HFFc6 (cell line): ENCODE measurements at places on chromosomes 3 and 15. TPM values are rescaled to one million over a fixed set of nuclear protein-coding genes. Genes with fewer than 3 reads are reported as not detected.

- H3K27me3 ChIP-seq, result peaks cover 2% of the 10 kb centered on the region; the same call in 1 of the 2 replicates
- H3K27ac ChIP-seq, result no peak overlapping the region
- DNase-seq, result no peak
- no peaks in the 10 kb centered on the region for H3K4me1 ChIP-seq
Observed at GRCh38 chr3:27827041-27827440, 104.9 kb upstream of the EOMES start.

- peaks cover 1% of the 10 kb centered on the region; the same call in 1 of the 2 replicates for H3K27me3 ChIP-seq
- H3K4me1 ChIP-seq, result peaks cover 33% of the 10 kb centered on the region
- H3K36me3 ChIP-seq, result peaks cover 35% of the 10 kb centered on the region
- no peak for DNase-seq
Observed at GRCh38 chr3:171123915-171124314, 97.4 kb upstream of the SLC2A2 start.

The TGM4 gene
- not detected in 3 replicates for total RNA-seq

GRCh38 chr3:132553826-132554225 lies 43.2 kb upstream of the ACKR4 start:
- no peak overlapping the region for H3K4me3 ChIP-seq
- no peak for DNase-seq
- peaks cover 2% of the 10 kb centered on the region for H3K36me3 ChIP-seq
- peaks cover 28% of the 10 kb centered on the region for H3K4me1 ChIP-seq

The SERPINI2 gene
- not detected in 3 replicates for total RNA-seq

- no peak overlapping the region for H3K27ac ChIP-seq
- no peaks in the 10 kb centered on the region for H3K27me3 ChIP-seq
- H3K4me3 ChIP-seq, result no peak overlapping the region
- H3K36me3 ChIP-seq, result peaks cover 5% of the 10 kb centered on the region; the same call in 1 of the 2 replicates
- DNase-seq, result no peak
Observed at GRCh38 chr3:29503958-29504357, 223.1 kb downstream of the RBMS3 start.

- DNase-seq, result no peak
- peaks cover 72% of the 10 kb centered on the region for H3K4me1 ChIP-seq
- no peaks in the 10 kb centered on the region; the same call in none of the 2 replicates for H3K27me3 ChIP-seq
- H3K36me3 ChIP-seq, result peaks cover 11% of the 10 kb centered on the region; the same call in 1 of the 2 replicates
- peak overlapping the region; percentile 77 for H3K27ac ChIP-seq
Observed at GRCh38 chr15:71273731-71274447, 158.6 kb downstream of the THSD4 start.

GRCh38 chr15:75750261-75751050 lies 37.8 kb upstream of the CSPG4 start:
- no peak for DNase-seq
- no peak overlapping the region for H3K27ac ChIP-seq
- H3K36me3 ChIP-seq, result no peaks in the 10 kb centered on the region

- H3K4me3 ChIP-seq, result no peak overlapping the region
- H3K27me3 ChIP-seq, result no peaks in the 10 kb centered on the region
- no peak overlapping the region for H3K27ac ChIP-seq
- H3K4me1 ChIP-seq, result no peaks in the 10 kb centered on the region
- no peaks in the 10 kb centered on the region for H3K36me3 ChIP-seq
Observed at GRCh38 chr15:54559405-54560069, 581.3 kb downstream of the UNC13C start.

GRCh38 chr3:63896332-63897030 lies 15.7 kb downstream of the SCAANT1 start:
- DNase-seq, result no peak
- H3K27me3 ChIP-seq, result no peaks in the 10 kb centered on the region; the same call in 1 of the 2 replicates
- H3K4me3 ChIP-seq, result no peak overlapping the region

The ADCY5 gene
- 0.10 to 0.24 TPM (median 0.15 TPM) in 3 replicates for total RNA-seq

DNA sequence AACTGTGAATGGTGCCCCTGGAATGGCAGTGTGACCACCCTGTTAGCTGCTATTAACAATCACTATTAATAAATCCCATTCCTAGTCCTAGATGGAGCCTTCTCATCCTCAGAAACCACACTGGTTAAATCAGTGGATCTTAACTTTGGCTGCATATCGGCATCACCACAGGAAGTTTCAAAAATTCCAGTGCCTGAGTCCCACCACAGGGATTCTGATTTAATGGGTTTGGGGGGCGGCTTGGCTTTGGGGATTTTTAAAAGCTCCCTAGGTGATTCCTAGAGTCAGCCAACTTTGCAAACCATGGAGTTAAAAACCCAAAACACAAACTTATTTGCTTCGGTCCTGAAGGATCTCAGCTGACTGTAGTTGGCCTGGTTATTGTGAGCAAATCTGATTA lies 3.1 kb downstream of the FAM107A start:
- H3K27me3 ChIP-seq, result peaks cover 10% of the 10 kb centered on the region
- peaks cover 39% of the 10 kb centered on the region for H3K4me1 ChIP-seq
- no peak overlapping the region for H3K4me3 ChIP-seq
- no peak for DNase-seq
- no peak overlapping the region for H3K27ac ChIP-seq
